ENCODE measurements at places on chromosomes 5 and 9.
A peak's percentile ranks its signal among the peaks of the same experiment; 100 is the strongest.

DNA sequence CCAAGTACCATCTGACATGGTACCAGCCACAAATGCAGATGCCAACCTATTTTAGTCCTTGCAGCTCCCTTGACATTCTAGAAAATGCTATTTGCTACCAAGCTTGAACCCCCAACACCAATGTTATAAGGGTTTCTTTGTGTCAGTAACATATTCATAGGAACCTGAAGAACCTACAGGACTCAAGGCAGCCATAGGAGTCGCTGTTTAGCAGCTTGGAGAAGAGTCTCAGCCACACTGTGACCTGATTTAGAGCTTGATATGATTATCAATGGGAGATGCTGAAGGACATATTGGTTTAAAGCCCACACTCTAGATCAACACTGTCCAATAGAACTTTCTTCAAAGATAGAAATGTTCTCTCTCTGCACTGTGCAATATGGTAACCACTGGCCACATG is 6.4 kb upstream of the ZFR start:
- H3K4me1 ChIP-seq, result peaks cover 12% of the 10 kb centered on the region
- H3K27me3 ChIP-seq, result no peaks in the 10 kb centered on the region
- H3K4me3 ChIP-seq, result no peak overlapping the region
- no peaks in the 10 kb centered on the region for H3K36me3 ChIP-seq
- DNase-seq, result no peak
- no peak overlapping the region for H3K27ac ChIP-seq

- H3K27me3 ChIP-seq, result no peaks in the 10 kb centered on the region
- DNase-seq, result no peak
- H3K36me3 ChIP-seq, result no peaks in the 10 kb centered on the region
These were observed 700.5 kb upstream of the ZNF608 start for GRCh38 chr5:125446986-125447385.

- H3K27ac ChIP-seq, result no peak overlapping the region
- H3K4me3 ChIP-seq, result no peak overlapping the region
- no peaks in the 10 kb centered on the region for H3K36me3 ChIP-seq
- DNase-seq, result no peak
- no peaks in the 10 kb centered on the region for H3K4me1 ChIP-seq
These were observed 42.8 kb upstream of the PDE8B start for GRCh38 chr5:77167695-77168121.

DNA sequence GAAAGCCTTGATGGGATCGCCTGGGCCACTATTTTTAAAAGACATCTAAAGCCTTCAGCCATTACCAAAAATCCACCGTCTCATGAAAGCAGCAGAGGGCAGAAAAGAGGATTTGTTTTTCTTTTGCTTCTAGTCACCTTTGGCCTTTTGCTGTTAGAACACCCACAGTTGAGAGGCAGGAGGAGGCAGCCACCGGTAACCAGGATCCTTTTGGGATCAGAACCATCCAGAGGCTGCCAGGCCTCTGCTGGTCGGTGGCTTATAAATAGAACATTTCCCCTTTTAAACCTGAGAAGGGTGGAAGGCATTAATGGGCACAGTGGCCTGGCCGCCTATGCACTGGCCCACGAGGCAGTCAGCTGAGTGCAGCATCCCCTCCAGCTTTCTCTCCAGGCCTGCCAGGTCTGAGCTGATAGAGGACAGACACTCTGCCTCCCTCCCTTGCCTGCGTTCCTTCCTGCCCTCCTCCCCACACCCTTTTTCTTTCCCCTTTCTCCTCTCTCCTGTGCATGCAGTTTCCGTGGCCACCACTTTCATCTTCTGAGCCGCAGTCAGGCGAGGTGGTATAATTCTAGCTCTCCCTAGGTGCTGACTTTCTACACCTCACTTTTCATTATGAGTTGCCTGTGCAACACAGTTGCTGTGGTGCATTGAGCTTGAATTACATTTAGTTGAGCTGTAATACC is 253.4 kb downstream of the ARHGAP26 start:
- no peaks in the 10 kb centered on the region for H3K27me3 ChIP-seq
- no peak for DNase-seq
- H3K4me3 ChIP-seq, result no peak overlapping the region
- H3K4me1 ChIP-seq, result peaks cover 21% of the 10 kb centered on the region
- no peak overlapping the region for H3K27ac ChIP-seq

DNA sequence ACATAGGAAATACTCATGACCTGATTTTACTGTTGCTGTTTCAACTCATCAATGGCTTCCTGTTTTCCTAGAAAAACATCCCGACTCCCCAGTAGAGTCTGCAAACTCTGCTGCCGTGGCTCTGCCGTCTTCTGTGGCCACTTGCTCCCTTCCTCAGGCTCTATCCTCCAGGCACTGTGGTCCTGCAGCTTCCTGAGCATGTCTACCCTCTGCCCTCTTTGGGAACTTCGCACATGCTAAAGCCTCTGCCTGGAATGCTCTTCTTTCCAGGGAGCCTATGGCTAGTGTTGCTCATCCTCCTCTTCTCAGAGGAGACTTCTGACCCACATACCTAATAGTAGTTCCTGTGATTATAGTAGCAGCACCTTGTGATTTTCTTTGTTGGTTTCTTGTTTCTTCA is 256.9 kb downstream of the MAN2A1 start:
- no peak overlapping the region for H3K4me3 ChIP-seq
- H3K36me3 ChIP-seq, result no peaks in the 10 kb centered on the region
- H3K4me1 ChIP-seq, result peaks cover 27% of the 10 kb centered on the region
- H3K27ac ChIP-seq, result no peak overlapping the region

DNA sequence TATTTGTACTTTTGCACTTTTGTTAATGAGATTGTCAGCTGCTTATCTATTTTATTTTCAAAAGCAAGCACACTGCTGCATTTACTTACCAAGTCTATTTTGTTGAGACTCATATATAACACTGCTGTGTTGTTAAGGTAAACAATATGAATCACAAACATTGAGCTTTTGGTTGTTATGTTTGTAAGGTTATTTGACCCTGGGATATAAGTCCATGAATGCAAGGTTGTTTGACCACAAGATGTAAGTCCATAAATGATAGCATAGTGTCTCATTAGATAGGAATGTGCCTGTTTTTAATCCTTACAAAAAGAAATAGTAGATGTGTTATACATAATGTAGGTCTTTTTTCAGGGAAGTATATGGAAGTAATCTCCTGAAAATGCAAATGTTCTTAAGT is 845.9 kb downstream of the CDH9 start:
- H3K27me3 ChIP-seq, result no peaks in the 10 kb centered on the region
- H3K4me1 ChIP-seq, result no peaks in the 10 kb centered on the region
- DNase-seq, result no peak
- H3K27ac ChIP-seq, result no peak overlapping the region

GRCh38 chr9:133380734-133381133 is 4.6 kb downstream of the STKLD1 start:
- no peaks in the 10 kb centered on the region for H3K36me3 ChIP-seq
- no peak for DNase-seq
- H3K27me3 ChIP-seq, result no peaks in the 10 kb centered on the region
- H3K27ac ChIP-seq, result no peak overlapping the region
- no peak overlapping the region for H3K4me3 ChIP-seq
- peaks cover 6% of the 10 kb centered on the region for H3K4me1 ChIP-seq

GRCh38 chr5:59587489-59588337 is 305.8 kb downstream of the PDE4D start:
- H3K27me3 ChIP-seq, result peaks cover 11% of the 10 kb centered on the region
- H3K36me3 ChIP-seq, result no peaks in the 10 kb centered on the region
- DNase-seq, result no peak
- no peak overlapping the region for H3K27ac ChIP-seq
- H3K4me1 ChIP-seq, result peaks cover 8% of the 10 kb centered on the region

DNA sequence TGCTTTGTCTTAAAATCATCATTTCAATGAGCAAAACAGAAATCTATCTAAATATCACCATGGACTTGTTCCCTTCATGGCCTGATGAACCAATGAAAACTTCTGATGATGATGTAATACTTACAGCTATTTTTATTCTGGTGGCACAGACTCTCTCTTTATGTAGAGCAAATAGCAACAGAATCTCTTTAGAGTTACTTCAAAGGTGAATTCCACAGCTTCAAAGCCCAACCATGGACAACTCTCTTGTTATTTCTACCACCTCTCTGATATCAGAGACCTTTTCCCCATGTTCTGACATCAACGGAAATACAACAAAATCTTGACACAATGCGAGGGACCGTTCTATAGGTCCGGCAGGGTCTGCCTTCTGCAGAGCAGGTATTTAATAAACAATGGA is 70.1 kb downstream of the RETREG1 start:
- peaks cover 29% of the 10 kb centered on the region for H3K36me3 ChIP-seq
- H3K27ac ChIP-seq, result peak overlapping the region; percentile 9
- H3K4me1 ChIP-seq, result peaks cover 75% of the 10 kb centered on the region
- DNase-seq, result no peak

DNA sequence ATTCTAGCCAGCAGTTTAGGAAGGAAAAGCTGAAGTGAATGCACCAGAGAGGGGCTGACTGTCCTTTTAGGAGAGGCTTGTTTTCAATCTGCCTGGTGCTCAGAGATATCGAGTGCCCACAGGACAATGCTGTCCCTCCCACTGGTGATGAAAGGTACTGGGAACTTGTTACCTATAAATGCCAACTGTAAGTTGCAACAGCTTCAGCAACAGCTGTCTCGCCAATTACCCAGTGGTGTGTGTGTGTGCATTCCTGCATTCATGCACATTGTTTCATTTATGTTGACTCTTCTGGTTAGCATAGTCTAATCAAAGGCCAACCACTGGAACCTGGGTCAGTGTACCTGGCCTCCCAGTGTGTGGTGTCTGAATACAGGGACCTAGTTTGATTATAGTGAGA is 161.1 kb downstream of the CSNK1G3 start:
- no peak overlapping the region for H3K27ac ChIP-seq
- no peak overlapping the region for H3K4me3 ChIP-seq
- H3K4me1 ChIP-seq, result no peaks in the 10 kb centered on the region
- H3K36me3 ChIP-seq, result no peaks in the 10 kb centered on the region

DNA sequence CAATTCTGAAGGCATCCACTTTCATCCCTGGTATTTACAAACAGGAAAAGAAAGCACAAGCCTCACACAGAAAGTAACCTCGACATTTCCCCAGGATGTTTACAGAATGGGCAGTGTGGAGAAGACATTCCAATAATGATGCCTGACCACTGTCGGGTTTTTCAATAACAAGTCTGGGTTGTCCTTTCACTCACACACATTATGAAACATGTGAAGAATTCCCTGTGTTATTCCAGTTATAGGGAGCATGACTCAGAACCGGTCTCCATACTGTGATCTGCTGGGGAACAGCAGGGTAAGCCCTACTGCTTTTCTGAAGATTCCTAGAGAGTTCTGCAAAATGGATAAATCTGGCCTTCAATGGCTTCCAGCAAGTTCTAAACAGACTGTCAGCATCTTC is 155.3 kb downstream of the ADAMTS12 start:
- H3K4me1 ChIP-seq, result no peaks in the 10 kb centered on the region
- no peak for DNase-seq
- H3K27me3 ChIP-seq, result no peaks in the 10 kb centered on the region
- no peak overlapping the region for H3K4me3 ChIP-seq

DNA sequence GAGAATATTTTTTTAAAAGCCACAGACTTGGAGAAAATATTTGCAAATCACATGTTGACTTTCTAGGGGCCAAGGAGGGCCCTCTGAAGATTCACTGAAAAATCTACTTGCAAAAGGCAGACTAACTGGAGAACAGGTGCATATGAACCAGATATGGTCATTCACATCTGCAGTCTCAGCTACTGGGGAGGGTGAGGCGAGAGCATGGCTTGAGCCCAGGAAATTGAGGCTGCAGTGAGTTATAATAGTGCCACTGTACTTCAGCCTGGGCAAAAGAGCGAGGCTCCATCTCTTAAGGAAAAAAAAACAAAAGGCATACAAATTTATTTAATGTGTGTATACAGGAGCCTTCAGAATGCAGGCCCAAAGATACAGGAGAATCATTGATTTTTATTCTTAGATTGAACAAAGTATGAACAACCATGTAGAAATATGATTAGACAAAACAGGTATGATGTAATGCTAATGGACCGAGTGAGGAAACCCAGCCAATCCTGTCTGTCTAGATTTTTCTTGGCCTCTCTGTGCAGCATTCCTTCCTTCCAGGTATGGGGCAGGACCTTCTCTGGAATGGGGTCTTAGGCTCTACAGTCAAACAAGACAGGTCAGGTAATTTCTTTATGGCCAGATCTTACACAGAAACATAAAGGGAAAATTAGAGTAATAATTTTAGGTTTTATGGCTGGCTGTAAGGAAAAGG is 15.3 kb upstream of the SLC27A6 start:
- DNase-seq, result no peak
- no peaks in the 10 kb centered on the region for H3K4me1 ChIP-seq
- no peak overlapping the region for H3K4me3 ChIP-seq
- no peak overlapping the region for H3K27ac ChIP-seq
- no peaks in the 10 kb centered on the region for H3K36me3 ChIP-seq
- peaks cover 10% of the 10 kb centered on the region for H3K27me3 ChIP-seq

DNA sequence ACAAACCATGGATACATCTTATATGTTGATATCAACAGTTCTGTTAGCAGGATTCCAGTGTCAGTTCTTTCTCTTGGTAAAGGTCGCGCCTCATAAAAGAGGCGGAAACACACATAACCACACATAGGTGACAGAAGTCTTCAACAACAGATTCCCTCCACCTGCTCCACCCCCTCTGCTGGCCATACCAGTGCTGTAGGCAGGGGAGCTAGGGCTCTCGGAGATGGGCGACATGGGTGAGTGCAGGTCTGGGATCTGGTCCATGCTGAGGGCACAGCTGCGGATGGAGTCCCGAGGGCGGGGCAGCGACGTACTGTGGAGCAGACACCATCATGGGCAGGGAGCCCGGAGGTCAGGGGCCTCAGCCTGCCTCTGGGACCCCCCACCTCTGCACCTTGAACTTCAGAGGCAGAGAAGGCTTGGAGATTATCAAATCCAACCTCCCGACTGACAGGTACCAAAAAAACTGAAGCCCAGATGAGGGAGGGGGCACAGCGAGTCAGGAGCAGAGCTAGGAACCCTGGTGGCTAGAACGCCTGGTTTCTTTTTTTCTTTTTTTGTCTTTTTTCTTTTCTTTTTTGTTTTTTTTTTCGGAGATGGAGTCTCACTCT is 12.0 kb upstream of the TOR2A start:
- no peaks in the 10 kb centered on the region for H3K36me3 ChIP-seq
- peak; percentile 46 for DNase-seq
- no peaks in the 10 kb centered on the region for H3K27me3 ChIP-seq
- peaks cover 27% of the 10 kb centered on the region for H3K4me1 ChIP-seq

All from naive thymus-derived CD8-positive, alpha-beta T cell (primary cell).